Caco-2 (cell line): ENCODE measurements at places on chromosomes 1 and 21. TPM values are rescaled to one million over a fixed set of nuclear protein-coding genes. Genes with fewer than 3 reads are reported as not detected.
A peak's percentile ranks its signal among the peaks of the same experiment; 100 is the strongest.

GRCh38 chr21:42731264-42732032 is 78.0 kb downstream of the PDE9A start:
- DNase-seq, result no peak

GRCh38 chr1:56970280-56970679 is 4.5 kb upstream of the C8B start:
- DNase-seq, result peak; percentile 11

Gene BMP8A
- total RNA-seq, result 3.2 and 3.6 TPM in 2 replicates

DNA sequence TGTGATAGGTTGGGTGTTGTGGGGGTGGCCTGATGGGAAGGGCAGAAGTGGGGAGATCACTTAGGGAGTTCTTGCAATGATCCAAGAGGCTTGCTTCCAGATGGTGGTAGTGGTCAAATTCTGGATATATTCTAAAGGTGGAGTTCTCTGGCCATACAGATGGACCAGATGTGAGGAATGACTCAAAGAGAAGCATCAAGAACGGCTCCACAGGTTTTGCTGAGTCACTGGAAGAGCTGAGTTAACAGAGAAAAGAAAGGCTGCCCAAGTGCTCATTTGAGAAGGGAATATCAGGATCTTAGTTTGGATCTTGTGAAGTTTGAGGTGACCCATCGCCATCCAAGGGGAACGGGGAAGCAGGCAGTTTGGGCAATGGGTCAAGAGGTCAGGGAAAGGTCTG is 192.9 kb upstream of the GALNT2 start:
- DNase-seq, result no peak
